ENCODE measurements at places on chromosomes 11 and 22.

GRCh38 chr11:17259519-17259918, 17.0 kb upstream of the NUCB2 start:
- no peak for DNase-seq

DNA sequence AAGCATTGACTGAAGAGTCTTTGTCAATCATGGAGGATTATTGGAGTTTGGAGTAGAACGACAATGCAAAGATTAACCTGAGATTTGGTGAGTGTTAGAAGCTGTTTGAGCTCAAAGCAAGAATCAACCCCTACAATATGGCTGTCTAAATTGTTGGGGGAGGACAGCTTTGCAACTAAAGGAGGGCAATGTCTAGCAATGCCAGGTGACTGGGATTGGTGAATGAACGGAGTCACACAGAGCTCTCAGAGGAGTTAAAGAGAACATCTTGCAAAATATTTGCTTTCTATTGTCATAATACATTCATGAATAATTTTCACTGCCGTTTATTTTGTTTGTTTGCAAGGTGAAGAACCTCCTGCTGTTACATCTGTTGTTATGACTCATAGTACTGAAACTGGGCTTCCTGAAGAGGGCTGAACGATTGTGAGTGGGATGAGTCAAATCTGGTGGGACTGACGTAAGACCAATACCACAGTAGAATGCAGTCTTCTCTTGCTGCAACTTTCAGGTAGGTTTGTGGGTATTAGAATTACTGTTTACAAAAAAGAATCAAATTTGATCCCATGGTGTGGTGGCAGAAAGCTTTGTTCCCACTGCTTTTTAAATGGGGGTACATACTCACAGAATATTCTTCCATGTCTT, 281.9 kb downstream of the CADM1 start:
- DNase-seq, result peak; percentile 13

DNA sequence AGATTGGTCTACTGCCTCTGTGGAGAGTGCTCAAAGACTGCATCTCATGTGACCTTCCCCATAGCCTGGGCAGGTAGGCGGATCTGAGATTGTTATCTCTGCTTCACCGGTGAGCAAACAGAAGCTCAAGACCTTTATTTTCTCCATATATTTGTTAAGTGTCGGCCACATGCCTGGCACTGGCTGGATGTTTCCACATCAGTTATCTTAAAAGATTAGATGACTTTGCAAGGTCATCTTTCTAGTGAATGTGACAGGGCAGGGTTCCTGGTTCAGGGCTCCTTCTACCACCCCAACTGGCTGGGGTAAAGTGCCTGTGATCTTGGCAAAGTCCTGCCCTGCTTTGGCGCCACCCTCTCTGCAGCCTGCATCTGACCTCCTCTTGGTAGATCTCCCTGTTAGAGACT, 125.0 kb downstream of the CCDC81 start:
- no peak for DNase-seq

DNA sequence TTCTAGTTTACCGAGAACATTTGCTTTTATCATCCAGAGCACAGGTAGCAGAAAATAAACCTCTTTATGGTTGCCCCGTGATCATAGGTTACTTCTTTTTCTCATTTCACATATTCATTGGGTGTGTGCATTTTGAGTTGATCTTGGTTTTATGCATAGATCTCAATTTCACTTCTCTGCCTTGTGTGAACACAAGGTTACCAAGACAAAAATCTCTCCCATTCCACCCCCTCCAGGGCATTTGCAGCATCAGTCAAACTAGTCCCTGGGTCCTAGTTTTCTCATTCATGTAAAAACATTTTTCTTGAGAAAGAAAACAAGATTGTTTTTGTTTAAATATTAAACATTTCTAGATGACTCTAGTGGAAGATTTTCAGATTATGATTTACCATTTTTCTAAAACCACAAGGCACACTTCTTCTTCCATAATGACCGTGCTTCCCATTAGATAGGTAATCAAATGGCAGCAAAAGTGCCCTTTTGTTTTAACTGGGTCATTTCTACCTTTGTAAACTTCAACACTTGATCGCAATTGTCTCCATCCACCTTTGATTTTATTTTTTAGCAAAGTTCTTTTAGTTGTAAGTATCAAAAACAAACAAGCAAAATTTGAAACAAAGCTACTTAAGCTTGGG, 526.6 kb upstream of the CADM1 start:
- no peak for DNase-seq

GRCh38 chr11:32580967-32581366, 2.7 kb upstream of the EIF3M start:
- no peak for DNase-seq

DNA sequence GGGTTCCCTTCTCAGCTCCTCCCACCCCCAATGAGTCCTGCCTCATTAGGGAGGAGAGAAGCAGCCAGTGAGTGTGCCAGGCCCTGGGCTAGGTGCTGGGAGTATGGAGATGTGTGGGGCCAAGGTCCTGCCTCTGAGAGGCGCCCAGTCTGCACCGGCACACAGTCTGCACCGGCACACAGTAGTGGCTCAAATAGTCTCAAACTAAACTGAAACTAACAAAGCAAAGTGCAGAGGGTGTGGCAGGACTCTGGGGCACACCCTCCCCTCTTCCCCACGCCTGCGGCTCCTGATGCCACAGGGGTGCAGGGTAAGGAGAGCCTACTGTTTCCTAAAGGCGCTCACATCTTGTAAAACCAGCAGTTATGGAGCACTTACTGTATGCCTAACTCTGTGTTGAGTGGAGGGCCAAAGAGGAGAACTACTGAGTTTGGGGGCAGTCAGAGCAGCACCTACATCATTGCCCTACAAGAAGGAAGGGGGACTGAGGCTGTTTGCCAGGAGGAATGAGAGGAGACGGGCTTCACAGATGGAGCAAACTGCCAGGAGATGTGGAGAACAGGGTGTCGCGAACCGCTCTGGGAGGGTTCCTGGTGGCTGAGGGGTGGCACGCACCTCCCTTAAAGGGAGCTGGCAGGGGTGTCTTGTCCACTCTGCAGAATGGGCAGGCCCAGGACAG, 939 bp upstream of the SH3BP1 start:
- DNase-seq, result no peak

DNA sequence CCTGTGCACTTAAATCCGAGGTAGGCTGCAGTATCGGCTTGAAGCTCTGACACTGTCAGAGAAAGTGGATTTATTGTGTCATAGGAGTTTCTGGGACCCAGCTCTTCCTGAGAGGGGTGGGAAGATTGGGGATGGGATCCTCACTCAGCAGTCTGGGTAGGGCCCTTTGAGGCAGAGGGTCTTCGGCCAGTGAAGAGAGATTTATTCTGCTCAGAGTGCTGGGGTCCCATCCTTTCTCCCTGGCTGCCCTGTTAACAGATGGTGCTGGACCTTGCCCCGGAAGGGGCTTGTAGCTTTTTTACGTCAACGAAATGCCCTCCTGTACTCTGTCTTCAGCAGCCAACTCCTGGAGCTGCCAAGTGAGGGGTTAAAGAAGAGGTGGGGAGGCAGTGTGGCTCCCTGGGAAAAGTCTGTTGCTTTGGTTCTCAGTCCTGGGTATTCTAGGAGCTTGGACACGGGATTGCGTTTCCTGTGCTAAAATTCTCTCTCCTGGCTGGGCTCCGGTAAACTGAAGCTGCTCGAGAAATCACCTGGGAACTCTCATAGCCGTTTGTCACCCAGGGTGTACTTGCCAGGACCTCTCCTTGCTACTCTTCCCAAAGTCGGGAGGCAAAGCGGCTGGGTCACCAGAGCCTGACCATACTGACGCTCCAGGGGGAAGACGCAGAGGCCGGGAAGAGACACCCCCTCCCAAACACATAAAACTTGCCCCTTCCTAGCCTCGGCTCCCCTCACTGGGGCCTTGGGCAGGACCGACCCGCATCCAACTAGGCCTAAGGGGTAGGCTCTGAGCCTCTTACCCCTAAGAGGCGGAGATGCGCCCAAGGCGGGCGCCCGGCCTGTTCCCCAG, 806 bp upstream of the SMDT1 start:
- DNase-seq, result peak; percentile 44

- no peak for DNase-seq
These were observed 38.0 kb downstream of the JHY start for GRCh38 chr11:122920579-122920978.

DNA sequence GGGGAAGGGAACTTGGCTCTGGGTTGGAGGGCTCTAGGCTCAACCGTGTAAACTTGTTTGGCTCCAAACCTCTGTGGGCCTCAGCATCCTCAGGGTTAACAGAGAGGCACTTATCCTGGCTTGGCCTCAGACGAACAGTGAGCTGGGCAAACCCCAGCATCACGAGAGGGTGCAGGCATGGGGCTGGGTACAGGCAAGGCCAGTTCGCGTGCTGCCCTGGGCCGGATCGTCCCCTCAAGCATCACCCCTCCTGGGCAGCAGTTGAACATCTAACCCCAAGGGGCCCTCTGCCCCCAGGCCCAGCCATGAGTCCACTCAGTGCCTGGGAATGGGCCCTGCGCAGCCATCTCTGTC, 1.9 kb downstream of the EHBP1L1 start:
- no peak for DNase-seq

DNA sequence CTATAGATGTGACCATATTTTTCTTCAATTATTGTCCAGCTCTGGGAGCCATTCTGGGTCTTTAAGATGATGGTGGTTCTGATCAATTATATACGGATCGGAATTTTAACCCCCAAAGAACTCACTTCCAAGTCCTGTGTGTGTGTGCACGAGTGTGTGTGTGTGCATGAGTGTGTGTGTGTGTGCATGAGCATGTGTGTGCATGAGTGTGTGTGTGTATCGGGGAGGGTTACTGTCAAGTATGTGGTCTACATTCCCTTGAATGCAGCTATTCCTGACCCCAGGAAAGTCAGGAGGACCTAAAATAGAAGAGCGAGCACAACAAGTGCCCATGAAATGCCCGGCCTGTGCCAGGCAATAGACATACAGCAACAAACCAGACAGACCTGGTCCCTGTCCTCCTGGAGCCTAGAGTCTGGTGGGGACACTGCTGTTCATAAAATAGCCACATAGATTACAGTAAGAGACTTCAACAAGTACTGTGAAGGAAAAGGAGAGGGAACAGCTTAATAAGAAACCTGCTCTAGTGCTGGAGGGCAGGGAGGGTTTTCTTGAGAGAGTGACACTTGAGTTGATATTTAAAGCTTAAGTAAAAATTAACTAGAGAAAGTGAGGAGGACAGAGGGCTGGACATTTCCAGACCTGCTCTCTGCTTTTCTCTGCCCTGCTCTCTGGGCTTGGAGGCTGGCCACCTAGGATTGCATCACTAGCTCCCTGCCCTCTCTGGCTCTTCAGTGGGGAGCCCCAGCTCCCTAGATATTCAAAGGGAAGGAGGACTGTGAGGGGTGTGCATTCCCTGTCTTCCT, 66.1 kb upstream of the SPON1 start:
- DNase-seq, result no peak

DNA sequence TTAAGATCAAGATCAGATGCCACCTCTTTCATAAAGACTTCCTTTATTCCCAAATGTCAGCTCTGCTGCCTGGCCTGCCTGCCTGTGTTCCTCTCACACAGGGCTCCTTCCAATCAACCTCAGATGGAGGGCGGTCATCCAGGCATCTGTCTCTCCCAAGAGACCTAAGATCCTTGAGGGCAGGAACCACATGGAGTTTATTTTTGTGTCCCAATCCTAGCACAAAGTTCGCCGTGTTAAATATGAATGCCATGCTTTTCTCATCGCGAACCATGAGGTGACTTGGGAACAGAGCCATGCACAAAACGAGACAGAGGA, 72.7 kb upstream of the ARFGAP3 start:
- no peak for DNase-seq

DNA sequence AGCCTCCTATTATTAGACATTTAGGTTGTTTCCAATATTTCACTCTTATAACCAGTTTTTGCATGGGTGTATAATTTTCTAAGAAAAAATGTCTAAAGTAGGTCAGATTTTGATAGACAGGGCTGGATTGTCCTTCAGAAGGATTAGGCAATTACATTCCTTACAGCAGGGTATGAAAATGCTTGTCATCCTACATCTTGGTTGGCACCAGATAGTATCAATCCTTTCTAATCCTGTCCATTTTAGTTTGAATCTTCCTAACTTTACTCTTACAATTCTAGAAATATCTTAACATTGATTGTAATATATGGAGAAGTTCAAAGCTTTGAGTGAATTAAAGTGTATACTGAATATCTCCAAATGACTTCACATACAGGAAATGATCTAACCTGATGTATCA, 63.0 kb upstream of the ZBED5 start:
- DNase-seq, result no peak

- no peak for DNase-seq
These were observed 1157.5 kb upstream of the RAG2 start for GRCh38 chr11:37755521-37755920.

DNA sequence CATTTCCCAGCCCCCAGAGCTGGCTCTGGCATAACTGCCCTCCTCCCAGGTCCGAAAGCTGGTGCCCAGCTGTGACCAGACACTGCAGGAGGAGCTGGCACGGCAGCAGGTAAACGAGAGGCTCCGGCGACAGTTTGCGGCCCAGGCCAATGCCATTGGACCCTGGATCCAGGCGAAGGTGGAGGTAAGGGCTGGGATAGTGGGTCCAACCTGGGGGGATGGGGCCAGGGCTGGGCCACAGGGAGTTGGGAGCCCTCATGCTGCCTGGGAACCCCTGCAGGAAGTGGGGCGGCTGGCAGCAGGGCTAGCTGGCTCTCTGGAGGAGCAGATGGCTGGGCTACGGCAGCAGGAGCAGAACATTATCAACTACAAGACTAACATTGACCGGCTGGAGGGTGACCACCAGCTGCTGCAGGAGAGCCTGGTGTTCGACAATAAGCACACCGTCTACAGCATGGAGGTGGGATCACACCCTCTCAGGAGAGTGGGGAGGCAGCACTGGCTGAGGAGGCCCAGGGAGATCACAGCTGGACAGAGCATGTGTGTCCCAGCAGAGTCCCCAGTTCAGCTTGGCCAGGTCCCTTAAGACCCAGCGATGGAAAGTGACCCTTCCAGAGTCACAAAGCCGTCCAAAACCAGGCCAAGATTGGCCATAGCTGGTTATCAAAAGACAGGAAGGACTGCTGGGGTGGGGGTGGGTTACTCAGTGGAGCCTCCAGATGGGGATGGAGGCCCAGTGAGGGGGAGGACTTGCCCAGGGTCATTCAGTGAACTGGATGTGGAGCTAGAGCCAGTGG, 7.0 kb downstream of the CTSF start:
- no peak for DNase-seq

- no peak for DNase-seq
These were observed 45.3 kb upstream of the HMGXB4 start for GRCh38 chr22:35212009-35212408.

- no peak for DNase-seq
These were observed 25.0 kb upstream of the SLC5A1 start for GRCh38 chr22:32018056-32018455.

GRCh38 chr11:6433998-6434660, 6.7 kb downstream of the HPX start:
- no peak for DNase-seq

DNA sequence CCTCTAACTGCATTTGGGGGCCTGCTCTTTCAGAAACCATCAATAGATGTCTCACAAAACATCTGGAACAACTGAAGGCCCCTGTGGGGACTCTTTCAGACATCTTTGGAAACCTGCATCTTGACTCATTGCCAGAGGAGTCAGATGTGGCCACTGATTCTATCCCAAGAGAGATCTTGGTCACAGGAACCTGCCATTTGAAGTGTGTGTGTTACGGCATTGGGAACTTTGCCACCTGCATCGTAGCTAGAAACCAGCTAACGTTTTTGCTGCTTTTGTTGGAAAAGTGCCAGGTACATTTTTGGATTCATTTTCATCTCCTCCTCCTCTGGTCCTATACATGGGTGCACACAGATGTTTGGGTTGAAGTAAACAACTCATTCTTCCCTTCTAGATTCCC, 4.3 kb downstream of the SRRD start:
- no peak for DNase-seq

Data from GM12892 (cell line).